ENCODE measurements at places on chromosomes 13 and 19.

- no peaks in the 10 kb centered on the region for H3K36me3 ChIP-seq
- peaks cover 4% of the 10 kb centered on the region for H3K27me3 ChIP-seq
- no peak overlapping the region for H3K4me3 ChIP-seq
- H3K27ac ChIP-seq = no peak overlapping the region
- no peak for DNase-seq
Observed at GRCh38 chr13:25172303-25172630, 179 bp upstream of the AMER2 start.

DNA sequence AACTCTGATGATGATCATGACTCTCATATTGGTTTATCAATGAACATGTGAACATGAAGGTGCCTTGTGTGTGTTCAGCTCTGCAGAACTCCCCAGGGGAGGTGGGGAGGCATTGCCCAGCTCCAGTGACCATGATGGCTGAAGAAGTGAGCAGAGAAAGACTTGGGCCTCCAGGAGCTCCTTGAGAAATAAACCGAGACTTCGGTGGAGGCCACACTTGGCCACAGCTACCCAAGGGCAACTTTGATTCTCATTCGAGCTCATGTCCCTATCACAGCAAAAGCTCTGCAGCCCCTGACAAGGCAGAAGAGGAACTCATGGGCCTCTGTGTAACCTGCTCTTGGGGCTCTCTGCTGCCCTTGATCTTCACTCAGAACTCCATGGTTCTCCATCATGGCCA, 44.1 kb upstream of the ZNF536 start:
- H3K27me3 ChIP-seq = no peaks in the 10 kb centered on the region
- no peak for DNase-seq
- H3K36me3 ChIP-seq = no peaks in the 10 kb centered on the region

DNA sequence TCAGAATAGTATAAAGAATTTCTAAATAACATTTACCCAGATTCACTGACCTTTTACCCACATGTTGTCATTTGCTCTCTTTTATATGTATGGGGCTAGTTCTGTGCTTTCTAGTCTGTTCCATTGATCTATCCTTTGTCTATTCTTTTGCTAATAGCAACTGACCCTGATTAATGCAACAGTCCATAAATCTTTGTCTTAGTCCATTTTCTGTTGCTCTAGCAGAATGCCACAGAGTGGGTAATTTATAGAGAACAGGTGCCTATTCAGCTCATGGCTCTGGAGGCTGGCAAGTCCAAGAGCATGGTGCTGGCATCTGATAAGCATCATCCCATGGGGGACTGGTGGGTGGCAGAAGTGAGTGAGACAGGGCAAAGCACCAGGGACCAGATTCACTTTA, 52.1 kb downstream of the LHFPL6 start:
- H3K4me1 ChIP-seq = no peaks in the 10 kb centered on the region
- H3K4me3 ChIP-seq = no peak overlapping the region
- DNase-seq = no peak
- H3K36me3 ChIP-seq = no peaks in the 10 kb centered on the region

DNA sequence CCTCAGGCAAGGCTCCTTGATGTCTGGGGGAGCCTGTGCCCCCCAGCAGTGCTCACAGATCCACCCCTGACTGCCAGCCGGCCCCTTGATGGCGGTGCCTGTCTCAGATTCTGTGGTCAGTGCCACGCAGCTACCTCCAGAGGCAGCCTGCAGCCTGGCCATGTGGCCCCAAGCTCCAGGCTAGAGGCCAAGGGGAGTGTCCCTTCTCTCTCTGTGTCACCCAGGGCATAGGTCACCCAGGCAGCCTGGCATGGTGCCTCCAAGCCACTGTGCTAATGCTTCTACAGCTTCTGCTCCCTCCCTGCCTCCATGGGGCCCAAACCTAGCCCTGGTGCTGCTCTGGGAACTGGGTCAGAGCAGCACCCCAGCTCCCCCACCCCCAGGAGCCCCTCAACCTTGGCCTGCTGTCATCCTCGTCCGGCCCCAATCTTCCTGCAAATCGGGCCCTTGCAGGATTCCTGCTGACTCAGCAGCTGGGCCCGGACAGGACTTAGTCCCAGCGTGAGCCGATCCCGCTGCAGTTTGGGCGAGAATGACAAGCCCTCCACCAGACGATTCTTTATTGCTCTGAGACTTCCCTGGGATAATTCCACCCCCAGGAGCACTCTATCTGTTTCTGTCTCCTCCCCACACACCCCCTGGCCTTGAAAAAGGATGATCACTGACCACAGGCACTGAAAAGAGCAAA, 2.8 kb upstream of the ARL11 start:
- H3K4me1 ChIP-seq = no peaks in the 10 kb centered on the region
- H3K36me3 ChIP-seq = no peaks in the 10 kb centered on the region
- H3K27ac ChIP-seq = no peak overlapping the region
- DNase-seq = no peak

DNA sequence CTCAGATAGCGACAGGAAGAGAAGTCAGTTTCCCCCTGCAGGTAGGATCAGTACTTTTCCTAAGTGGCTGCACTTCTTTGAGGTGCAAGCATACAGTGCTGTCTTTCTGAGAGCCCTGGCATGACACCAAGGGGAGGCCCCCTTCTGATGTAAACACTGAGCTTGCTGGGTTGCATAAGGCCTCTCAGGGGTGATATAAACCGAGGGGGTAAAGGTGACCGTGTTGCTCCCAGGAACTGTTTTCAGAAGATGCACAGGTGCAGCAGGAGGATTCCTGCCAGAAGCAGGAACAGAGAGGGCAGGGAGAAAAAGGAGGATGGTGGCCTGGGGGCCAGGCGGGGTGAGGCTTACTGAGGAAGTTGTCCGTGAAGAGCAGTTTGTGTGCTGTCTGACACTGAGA, 74.0 kb upstream of the ZNF30 start:
- H3K4me3 ChIP-seq = no peak overlapping the region
- no peaks in the 10 kb centered on the region for H3K27me3 ChIP-seq
- no peaks in the 10 kb centered on the region for H3K4me1 ChIP-seq
- DNase-seq = no peak
- H3K27ac ChIP-seq = no peak overlapping the region

DNA sequence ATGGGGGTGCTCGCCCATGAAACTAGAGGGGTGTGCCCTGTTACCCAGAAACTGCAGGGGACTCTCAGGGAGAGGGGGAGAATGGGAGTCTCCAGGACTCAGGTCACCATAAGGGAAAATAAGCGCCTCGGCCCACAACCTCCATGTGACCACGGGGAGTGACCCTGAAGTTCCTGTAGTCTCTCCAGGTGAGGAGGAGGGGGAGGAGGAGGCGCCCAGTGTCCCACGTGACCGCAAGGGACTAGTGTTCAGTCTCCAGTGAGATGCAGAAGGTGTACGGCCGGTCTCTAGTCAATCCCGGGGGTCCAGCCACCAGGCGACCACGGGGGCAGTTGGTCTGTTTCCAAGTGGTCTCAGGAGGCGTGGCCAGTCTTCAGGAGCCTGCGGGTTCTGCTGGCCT, 16.0 kb downstream of the TM6SF2 start:
- no peak overlapping the region for H3K27ac ChIP-seq
- DNase-seq = no peak
- no peak overlapping the region for H3K4me3 ChIP-seq

DNA sequence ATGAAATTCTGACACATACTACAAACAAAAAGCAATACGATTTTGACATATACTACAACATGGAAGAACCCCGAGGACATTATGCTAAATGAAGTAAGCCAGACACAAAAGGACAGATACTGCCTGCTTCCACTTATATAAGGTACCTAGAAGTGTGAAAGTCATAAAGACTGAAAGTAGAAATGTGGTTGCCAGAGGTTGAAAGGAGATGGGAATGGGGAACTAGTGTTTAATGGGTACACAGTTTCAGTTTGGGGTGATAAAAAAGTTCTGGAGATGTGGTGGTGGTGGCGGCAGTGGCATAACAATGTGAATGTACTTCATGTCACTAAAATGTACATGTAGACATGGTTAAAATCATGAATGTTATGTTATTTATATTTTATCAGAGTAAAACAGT, 12.1 kb upstream of the NDFIP2 start:
- H3K4me3 ChIP-seq = no peak overlapping the region
- no peaks in the 10 kb centered on the region for H3K36me3 ChIP-seq
- H3K4me1 ChIP-seq = no peaks in the 10 kb centered on the region
- no peaks in the 10 kb centered on the region for H3K27me3 ChIP-seq

DNA sequence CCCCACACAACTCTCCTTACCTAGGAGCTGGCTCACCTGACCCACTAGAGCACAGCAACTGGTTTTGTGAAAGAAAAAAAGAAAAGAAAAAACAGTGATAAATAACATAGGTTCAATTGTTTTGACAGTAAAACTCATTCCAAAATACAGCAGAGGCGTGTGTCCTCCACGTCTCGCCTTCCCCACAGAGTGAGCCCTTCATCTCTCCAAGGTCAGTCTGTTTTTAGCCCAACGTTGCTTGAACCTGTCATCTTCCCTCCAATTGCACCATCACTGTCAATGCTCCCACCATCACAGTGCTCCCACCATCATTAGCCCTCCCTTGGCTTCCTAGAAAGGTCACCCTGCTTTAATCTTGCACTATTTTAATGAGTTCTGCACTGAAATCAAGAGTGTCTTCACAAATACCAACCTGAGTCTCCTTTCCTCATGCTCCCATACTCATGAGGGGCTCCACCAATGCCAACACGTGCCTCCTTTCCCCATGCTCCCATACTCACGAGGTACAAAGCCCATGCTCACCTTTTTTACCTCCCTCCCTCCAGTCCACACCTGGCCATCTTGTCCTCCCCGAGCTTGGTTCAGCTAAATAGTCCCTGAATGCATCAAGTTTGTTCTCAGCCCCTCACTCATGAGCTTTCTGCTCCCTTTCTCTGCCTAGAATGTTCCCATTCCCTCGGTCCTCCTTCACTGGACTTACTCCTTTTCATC, 103.7 kb downstream of the IRS2 start:
- H3K27ac ChIP-seq = no peak overlapping the region
- H3K4me1 ChIP-seq = peaks cover 2% of the 10 kb centered on the region
- no peaks in the 10 kb centered on the region for H3K27me3 ChIP-seq
- DNase-seq = no peak
- no peak overlapping the region for H3K4me3 ChIP-seq

DNA sequence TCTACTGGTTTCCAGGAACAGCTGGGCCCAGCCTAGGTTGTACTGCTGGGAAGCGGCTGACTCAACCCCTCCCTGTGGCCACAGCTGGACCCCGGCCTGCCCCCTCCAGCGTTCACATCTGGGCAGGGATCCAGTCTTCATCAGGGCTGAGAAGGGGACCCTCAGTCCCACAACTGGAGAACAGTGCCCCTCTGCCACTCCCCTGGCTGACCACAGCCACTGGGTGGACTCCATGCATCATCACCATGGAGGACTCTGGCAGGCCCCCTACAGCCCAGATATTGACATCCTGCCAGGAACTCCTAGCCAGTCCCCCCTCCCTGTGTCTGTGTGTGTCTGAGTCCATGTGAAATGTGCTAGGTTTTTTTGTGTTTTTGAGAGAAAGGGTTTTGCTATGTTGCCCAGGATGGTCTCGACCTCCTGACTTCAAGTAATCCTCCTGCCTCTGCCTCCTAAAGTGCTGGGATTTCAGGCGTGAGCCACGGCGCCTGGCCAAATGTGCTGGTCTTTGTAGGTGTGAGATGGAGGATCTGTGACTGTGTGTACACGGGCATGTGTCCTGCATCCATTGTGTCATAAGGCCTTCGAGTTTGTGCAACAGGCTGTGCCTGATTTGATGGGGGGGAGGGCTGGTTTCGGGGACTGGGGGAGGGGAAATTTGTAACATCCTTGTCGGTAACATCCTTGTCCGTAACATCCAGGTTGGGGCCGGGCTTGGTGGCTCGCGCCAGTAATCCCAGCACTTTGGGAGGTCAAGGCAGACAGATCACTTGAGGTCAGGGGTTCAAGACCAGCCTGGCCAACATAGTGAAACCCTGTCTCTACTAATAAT, 4.0 kb upstream of the HOOK2 start:
- peak; percentile 87 for DNase-seq
- H3K27me3 ChIP-seq = no peaks in the 10 kb centered on the region
- H3K4me1 ChIP-seq = no peaks in the 10 kb centered on the region
- H3K4me3 ChIP-seq = no peak overlapping the region
- H3K36me3 ChIP-seq = no peaks in the 10 kb centered on the region

- peaks cover 2% of the 10 kb centered on the region for H3K36me3 ChIP-seq
- peak within 1 kb of the TSS; percentile 30 for H3K27ac ChIP-seq
- H3K4me3 ChIP-seq = peak within 1 kb of the TSS; percentile 47
- H3K4me1 ChIP-seq = no peaks in the 10 kb centered on the region
- DNase-seq = peak; percentile 82
- H3K27me3 ChIP-seq = no peaks in the 10 kb centered on the region
Observed at GRCh38 chr19:35935911-35936737, at the start of gene LRFN3. Gene LRFN3, plus strand, starts transcription at chr19:35936374. Its CDS starts 3,052 bp downstream, at chr19:35939426.

GRCh38 chr19:41307090-41307875, 2.7 kb upstream of the CCDC97 start:
- H3K36me3 ChIP-seq = peaks cover 2% of the 10 kb centered on the region
- no peaks in the 10 kb centered on the region for H3K27me3 ChIP-seq
- no peak for DNase-seq
- H3K4me3 ChIP-seq = no peak overlapping the region
- no peaks in the 10 kb centered on the region for H3K4me1 ChIP-seq

DNA sequence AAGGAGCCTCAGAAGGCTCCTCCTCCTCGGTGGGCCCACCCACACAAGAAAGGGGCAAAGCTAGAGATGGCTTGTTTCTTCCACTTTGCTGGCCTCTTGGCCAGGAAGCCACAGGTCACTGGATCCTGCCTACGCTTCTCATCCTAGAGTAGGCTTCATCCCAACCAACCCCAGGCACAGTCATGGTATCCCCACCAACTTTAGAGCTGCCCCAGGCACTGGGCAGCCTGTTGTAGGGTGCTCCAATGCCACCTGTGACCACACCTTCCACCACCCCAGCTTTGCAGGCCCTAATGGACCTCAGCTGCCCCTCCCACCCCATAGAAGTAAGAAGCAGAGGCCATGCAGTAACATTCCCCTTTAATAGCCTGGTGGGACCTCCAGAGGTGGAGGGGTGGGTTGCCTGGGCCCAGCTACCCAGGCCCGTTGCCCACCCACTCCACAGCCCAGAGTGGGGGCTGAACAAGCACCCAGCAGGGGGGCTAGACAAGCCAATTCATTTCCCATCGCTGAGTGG, 522 bp upstream of the CHMP2A start:
- H3K27ac ChIP-seq = peak overlapping the region; percentile 76
- peak; percentile 54 for DNase-seq
- no peak overlapping the region for H3K4me3 ChIP-seq
- H3K4me1 ChIP-seq = no peaks in the 10 kb centered on the region
- H3K36me3 ChIP-seq = peaks cover 3% of the 10 kb centered on the region
- H3K27me3 ChIP-seq = no peaks in the 10 kb centered on the region

- no peaks in the 10 kb centered on the region for H3K36me3 ChIP-seq
- DNase-seq = no peak
- H3K27ac ChIP-seq = no peak overlapping the region
- peaks cover 1% of the 10 kb centered on the region for H3K27me3 ChIP-seq
- no peaks in the 10 kb centered on the region for H3K4me1 ChIP-seq
- H3K4me3 ChIP-seq = no peak overlapping the region
Observed at GRCh38 chr13:90532861-90533492, 814.5 kb upstream of the MIR17HG start.

GRCh38 chr13:29877456-29878078, 27.1 kb upstream of the UBL3 start:
- H3K27me3 ChIP-seq = no peaks in the 10 kb centered on the region
- H3K4me3 ChIP-seq = no peak overlapping the region
- no peaks in the 10 kb centered on the region for H3K36me3 ChIP-seq
- no peak overlapping the region for H3K27ac ChIP-seq
- DNase-seq = no peak
